ENCODE measurements at places on chromosomes 4 and X.

GRCh38 chr4:128810331-128810870 lies 901 bp downstream of the JADE1 start:
- DNase-seq: peak; percentile 17

GRCh38 chrX:100695991-100696390 lies 35.9 kb downstream of the SYTL4 start:
- DNase-seq: no peak

GRCh38 chr4:6250235-6250983 lies 19.2 kb upstream of the WFS1 start:
- no peak for DNase-seq

GRCh38 chr4:66691101-66691500 lies 854.2 kb downstream of the CENPC start:
- no peak for DNase-seq

GRCh38 chr4:155799794-155800123 lies 40.9 kb downstream of the GUCY1B1 start:
- DNase-seq: no peak

GRCh38 chr4:8409264-8410065 lies 31.1 kb downstream of the ACOX3 start:
- DNase-seq: peak; percentile 88

DNA sequence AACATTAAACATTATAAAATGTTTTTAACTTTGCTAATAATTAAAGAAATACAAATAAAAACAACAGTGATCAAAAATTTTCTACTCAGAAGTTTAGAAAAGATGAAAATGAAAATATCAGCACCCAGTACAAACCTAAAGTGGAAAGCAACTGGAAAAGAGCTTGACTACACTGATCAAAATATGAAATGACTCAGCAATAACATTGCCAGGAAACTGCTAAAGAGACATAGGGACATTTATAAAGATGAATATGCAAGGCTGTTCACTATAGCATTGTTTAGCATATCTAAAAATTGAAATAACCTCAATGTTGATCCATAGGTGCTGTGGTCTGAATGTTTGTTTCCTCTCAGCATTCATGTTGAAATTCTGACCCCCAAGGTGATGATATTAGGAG lies 88.5 kb upstream of the NOCT start:
- DNase-seq: no peak

- no peak for DNase-seq
Measured at GRCh38 chr4:139416073-139416673, 37.7 kb upstream of the RAB33B start.

- no peak for DNase-seq
Measured at GRCh38 chrX:12379671-12380070, 241.4 kb downstream of the FRMPD4 start.

- no peak for DNase-seq
Measured at GRCh38 chrX:48833542-48834138, 1.8 kb downstream of the PCSK1N start.
